CD4-positive, alpha-beta T cell treated with Interleukin-12 subunit alpha and Interleukin-12 subunit beta, for 1 hour (primary cell): ENCODE measurements at places on chromosomes 2 and 18.

GRCh38 chr2:59490994-59491393 is 1062.5 kb downstream of the BCL11A start:
- DNase-seq, result no peak

GRCh38 chr2:174775571-174775980 is 11.3 kb upstream of the CHRNA1 start:
- no peak for DNase-seq

- DNase-seq, result no peak
These were observed 673.0 kb downstream of the ARHGAP15 start for GRCh38 chr2:143802242-143802641.

- no peak for DNase-seq
These were observed 247.7 kb downstream of the SS18 start for GRCh38 chr18:25842665-25843064.

- DNase-seq, result no peak
These were observed 322.6 kb downstream of the CELF4 start for GRCh38 chr18:37242826-37243560.

DNA sequence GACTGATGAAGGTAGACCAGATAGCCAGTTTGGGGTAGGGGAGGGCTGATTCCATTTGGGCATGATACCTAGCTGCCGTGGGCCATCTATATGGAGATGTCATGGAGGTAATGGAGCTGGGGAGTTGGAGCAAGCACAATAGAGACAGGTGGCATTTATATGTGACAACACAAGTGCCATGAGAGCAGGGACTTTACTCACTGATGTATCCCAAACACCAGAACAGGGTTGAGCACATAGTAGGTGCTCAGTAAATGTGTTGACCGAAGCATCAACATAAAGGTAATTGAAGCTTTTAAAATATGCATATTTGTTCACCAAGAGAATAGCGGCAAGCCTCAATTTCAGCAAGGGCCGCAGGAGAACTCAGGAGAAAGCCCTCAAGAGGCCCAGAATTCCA is 15.0 kb downstream of the SLC30A3 start:
- no peak for DNase-seq

DNA sequence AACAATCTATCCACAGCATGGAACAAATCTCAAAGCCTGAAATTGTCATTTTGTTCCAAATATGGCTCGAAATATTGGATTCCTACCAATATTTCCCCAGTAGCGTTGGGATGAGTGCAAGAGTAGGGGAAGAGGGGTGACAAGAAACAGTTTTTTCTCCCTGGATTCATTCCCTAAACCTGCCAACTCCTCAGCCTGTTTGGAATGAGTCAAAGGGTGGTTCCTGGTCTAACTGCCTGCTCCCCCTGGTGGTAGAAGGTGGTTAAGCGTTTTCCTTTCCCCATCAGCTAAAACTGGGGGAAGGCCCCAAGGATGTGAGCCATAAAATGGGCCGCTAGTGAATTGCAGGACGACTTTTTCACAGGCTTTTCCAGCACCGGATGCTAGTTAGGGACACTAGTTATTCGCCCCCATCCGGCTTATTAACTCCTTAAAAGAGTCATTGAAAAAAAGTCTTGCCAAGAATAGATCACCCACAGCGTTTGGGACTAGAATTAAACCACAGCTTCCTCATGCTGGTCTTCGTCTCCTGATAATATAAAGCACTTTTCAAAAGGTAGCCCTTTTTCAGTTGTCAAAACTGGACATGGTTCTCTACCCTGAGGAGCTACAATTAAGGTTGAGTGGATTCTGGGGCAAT is 72.5 kb downstream of the DHRS9 start:
- DNase-seq, result peak; percentile 64

GRCh38 chr2:220673151-220673874 is 898.8 kb downstream of the EPHA4 start:
- no peak for DNase-seq

DNA sequence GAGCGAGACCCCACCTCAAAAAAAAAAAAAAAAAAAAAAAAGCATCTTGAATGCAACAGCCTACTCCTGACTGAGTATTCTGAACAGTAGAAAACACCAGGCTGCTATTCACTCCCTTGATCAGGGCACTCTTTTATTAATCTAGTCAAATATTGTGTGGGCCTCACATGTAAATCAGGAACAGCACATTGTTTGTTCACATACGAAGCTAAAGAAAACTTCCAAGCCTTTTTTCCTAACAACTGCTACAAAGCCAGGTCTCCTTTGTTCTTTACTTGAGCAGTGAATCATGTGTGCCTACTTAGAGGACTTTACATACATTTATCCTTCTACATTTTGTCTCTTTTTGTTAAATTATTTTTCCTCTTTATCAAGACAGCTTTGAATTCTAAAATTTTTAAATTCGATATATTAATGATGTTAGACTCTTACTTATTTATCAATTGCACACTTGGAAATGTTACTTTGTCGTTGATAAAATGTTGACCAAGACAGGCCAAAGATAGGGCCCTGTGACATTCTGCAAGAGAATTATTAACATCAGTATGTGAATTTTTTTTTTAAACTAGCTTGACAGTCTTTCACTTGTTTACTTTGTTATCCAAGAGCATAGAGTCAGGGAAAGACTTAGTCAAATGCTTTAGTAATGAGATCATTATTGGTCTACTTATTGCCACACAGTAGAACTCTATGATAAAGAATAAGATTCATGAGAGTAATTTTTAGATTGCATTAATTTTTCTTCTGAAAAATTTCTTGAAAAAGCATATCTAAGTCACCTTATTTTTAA is 13.2 kb downstream of the SPATS2L start:
- no peak for DNase-seq

GRCh38 chr18:74331404-74331803 is 15.8 kb downstream of the C18orf63 start:
- no peak for DNase-seq

DNA sequence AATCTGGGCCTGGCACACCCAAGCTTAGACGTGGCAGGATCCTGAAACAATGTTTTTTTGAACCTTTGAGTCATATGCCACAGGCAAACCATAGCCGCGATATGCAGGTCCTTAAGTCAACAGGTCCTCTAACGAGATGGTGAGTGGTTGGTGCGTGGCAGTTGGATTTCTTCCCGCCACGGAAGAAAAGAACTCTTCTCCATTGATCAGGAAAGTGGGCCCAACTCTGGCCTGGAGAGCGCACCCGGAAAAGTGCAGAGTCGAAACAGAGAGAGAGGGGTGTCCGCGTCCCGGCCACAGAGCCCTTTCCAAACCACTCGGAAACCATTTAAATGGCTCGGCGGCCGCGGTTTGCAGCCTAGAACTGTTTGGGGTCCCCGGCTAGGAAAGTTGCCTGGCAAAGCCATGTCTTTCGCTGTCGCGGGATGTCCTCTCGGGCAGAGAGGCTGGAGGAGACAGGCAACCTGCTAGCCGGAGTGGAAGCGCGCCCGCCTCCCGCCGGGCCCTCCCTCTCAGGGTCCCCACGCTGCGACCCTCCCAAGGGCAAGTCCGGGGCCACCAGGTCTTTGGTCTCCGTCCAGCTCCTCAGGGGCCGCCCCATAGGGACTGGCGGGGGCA is 777 bp downstream of the GALNT3 start:
- DNase-seq, result no peak

DNA sequence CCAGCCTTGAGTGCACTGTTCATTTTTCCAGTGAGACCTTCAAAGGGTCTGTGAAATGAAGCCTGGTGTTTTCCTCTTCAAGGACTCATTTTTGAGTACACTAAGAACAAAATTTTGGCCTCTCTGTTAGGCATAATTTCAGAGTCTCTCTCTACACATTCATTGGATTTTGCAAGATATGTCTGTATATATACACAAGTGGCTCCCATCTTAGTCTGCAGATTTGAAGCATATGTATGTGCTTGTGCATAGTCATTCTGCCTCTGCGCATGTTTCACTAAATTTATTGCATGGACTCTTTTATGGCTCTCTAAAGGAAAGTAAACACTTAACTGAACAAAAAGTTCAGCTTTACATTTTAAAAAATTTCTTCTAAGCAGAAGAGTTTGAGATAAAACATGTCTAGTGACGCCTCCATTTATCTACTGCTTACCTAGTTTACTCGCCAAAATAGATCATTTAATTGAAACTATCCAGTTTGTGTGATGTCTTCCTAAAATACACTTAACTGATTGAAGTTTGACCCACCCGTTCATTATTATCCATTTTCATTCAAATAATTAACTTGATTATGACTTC is 145.9 kb downstream of the FMNL2 start:
- DNase-seq, result no peak
